ENCODE measurements at places on chromosomes 1 and 21.
A peak's percentile ranks its signal among the peaks of the same experiment; 100 is the strongest.

- DNase-seq, result no peak
These were observed 93.9 kb downstream of the NID1 start for GRCh38 chr1:235971020-235971419.

GRCh38 chr1:22285549-22286396 is 142.9 kb upstream of the WNT4 start:
- DNase-seq, result no peak

- DNase-seq, result no peak
These were observed 144.6 kb downstream of the LRIG2 start for GRCh38 chr1:113217447-113218208.

GRCh38 chr1:237471956-237472355 is 418.8 kb downstream of the ZP4 start:
- no peak for DNase-seq

- DNase-seq, result peak; percentile 43
These were observed 34.9 kb downstream of the CENPF start for GRCh38 chr1:214637722-214638458.

GRCh38 chr21:33123374-33124123 is 53.6 kb downstream of the OLIG1 start:
- DNase-seq, result no peak

- no peak for DNase-seq
These were observed 123.3 kb downstream of the HMCN1 start for GRCh38 chr1:185857442-185857841.

GRCh38 chr1:214280386-214281020 is 456 bp upstream of the SMYD2 start:
- peak; percentile 31 for DNase-seq

DNA sequence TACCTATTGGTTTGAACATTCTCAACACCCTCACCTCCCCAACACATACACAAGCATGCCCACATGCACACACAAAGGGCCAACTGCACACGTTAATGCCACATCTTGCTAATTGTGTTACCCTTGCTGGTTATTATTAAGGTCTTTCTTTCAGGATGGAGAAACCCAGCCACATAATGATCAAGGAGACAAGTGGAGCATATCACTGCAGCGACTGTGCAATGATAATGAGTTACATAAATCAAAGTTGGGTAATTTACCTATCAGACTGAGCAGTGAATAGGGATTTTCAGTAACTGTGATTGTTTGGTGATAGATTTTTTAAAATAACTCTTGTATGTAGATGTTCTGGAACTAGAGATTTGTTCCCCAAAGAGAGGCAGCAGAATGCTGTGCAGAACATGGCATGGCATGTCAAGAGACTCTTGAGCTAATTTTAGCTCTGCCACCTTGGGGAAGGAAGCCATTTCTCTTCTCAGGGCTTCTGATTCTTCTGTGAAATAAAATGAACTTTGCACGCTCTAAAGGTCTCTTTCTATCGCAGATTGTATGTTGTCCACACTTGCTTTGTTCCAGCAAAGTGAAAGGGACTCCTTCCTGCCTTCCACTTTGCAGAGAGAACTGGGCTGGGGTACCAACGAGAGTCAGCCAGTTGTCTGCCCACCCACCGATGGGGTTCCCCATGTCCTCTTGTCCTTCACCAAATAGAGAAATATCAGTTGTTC is 126.0 kb upstream of the CAMK1G start:
- no peak for DNase-seq

DNA sequence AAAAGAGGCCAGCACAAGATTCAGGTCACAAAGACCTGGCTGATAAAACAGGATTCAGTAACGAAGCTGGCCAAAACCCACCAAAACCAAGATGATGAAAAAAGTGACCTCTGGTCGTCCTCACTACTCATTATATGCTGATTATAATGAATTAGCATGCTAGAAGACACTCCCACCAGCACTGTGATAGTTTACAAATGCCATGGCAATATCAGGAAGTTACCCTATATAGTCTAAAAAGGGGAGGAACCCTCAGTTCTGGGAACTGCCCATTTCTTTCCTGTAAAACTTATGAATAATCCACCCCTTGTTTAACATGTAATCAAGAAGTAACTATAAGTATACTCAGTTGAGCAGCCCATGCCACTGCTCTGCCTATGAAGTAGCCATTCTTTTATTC is 26.0 kb upstream of the FMO2 start:
- DNase-seq, result no peak

DNA sequence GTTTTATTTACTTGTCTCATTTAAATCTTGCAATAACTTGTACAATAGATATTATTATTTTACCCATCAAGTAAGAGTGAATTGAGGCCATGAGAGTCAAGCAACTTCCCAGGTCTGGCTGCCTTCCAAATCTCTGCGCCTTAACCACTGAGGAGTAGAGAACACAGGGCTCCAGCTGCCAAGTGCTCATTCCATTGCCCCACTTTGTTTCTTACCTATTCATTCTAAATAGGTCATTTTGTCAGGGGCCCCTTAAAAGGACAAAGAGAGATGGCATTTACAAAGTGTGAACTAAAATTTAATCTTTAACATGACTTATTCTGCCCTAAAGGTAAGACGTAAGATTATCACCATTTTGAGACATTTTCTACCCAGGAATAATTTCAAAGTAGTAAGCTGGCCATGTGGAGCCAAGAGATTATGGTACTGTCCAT is 3.5 kb downstream of the PPP1R15B start:
- DNase-seq, result peak; percentile 85

DNA sequence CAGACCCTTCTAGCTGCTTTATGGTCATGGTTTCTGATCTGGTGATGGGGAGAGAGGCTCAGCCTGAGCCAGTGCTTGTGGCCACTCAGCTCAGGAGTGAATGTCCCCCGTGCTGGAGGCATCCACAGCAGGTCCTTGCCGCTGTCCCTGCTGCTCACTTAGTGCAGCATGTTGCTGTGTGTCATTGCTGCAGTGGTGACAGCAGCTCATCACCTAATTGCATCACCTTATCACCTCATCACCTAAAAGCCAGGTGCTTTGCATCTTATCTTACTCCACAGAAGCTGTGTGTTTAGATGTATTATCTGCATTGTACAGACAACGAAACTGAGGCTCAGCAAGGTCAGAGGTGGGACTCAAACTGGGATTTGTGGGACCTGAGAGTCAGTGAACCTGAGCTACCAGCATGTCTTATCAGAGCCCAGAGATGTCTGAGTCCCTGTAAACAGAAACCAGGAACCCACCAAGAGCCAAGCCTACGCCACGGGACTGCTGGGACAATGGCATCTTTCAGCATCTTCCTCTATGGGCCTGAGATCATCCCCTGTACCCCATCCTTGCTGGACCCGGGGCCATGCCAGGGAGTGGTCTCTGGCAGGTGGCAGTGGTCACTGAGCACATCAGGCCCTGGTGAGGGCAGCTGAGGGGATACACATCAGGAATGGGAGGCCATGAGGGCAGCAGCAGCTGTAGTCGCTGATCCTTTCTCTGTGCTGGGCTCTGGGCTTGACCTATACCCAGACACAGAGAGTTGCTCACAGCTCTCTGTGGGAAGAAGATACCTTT is 6.5 kb downstream of the PODN start:
- DNase-seq, result no peak

DNA sequence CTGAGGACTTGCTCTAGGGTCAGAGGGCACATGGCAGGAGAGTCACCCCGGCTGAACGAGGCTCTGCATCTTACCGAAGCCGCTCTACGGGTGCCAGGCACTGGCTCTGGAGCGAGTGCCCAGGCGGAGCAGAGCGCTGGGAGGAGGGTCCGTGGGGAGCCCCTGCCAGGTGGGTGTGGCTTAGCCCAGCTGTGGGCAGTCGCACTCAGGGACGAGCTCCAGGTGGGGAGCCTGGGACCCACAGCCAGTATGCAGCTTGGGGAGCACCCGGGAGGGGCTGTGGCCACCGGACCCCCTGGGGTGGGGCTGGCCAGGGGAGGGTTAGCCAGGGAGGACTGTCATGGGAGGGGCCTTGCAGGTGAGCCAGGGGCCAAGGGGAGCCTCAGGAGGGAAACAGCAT is 3.8 kb downstream of the AGRN start:
- DNase-seq, result no peak

DNA sequence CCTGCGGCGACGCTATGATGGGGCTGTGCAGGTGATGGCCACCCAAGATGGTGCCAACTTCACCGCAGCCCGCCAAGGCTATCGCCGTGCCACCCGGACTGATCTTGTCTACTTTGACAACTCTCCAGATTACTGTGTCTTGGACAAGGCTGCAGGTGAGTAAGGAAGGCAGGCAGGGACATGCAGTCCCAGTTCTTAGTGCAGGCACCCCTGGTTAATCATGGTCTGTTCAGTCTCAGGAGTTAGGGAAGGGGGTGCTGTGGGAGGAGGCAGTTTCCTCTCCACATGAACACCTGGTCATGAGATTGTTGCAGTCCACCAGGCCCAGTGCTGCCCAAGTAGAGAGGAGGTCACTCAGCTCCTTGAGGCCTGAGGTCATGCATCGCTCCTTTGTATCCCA is 8.5 kb downstream of the WNT2B start:
- no peak for DNase-seq

DNA sequence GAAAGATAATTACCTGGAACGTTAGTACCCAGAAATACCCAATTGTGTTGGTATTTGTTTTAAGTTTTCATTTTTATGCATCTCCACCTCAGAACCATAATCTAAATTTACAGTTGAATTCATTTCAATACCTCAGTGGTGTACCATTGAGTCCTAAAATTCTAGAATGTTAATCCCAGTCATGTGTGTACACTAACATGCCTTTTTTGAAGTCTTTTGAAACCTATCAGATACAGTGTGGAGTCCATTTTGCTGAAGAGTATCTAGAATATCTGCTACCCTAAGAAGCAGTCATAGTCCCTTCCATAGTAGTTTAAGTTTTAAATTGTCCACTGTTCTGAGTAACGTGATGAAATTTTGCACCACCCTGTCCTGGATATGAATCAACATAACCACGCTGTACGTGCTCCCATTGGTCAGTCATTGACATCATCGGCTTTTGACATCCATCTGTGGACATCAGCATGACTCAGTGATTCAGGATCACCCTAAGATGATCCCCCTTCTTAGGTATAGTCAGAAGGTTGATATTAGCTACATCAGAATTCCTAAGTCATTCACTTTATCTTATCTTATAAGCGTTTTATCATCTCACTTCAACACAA is 7.5 kb upstream of the ASH1L start:
- no peak for DNase-seq

- DNase-seq, result no peak
These were observed 9.4 kb upstream of the OR2M2 start for GRCh38 chr1:248165186-248165585.

DNA sequence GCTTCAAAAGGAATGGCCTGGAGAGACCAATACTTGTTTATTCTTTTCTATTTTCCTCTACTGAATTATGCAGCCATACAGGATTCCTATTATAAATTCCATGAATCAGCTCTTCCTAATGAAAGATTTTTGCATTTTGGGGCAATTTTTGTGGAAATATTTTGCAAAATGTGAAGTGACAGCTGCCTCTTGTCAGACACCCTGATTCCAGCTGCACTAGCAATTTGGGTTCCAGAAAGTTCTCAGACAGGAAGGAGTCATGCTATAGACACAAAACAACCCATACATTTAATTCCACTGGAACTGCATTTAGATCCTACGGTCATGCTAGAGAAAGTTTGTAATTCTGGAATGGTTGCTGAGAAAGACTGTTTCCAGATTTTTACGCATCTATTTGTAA is 119.5 kb downstream of the XCL2 start:
- no peak for DNase-seq

DNA sequence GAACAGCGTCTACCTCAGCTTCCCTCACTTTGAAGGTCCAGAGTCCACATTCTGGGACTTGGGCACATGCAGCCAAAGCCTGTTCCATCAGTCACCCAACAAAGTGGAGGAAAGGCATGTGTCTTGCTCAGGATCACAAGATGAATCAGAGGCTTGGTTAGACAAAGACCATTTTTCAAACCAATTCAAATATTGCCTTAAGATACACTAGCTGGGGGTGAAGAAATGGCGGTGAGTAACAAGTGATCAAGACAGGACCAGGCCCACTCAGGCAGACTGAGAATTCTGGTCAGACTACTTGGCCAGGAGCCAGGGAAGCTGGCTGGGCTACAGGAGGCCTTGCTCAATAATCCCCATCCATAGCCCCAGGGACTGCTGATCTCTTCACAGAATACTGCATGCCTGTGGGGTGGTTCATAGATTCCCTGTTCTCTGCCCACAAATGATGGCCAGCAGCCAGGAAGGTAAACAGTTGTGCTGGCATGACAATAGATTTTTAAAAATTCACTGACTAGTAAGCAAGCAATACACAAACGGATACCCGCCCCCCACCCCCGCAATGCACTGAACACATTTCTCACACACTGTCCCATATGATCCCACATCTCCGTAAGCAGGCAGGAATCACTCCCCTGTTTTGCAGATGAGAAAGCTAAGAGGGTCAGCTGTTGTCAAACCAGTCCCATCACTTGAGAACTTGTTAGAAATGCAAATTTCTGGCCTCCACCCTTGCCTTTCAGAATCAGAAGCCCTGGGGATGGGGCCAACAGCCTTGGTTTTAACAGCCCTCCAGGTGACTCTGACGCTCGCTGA is 27.2 kb downstream of the ERI3 start:
- peak; percentile 28 for DNase-seq

DNA sequence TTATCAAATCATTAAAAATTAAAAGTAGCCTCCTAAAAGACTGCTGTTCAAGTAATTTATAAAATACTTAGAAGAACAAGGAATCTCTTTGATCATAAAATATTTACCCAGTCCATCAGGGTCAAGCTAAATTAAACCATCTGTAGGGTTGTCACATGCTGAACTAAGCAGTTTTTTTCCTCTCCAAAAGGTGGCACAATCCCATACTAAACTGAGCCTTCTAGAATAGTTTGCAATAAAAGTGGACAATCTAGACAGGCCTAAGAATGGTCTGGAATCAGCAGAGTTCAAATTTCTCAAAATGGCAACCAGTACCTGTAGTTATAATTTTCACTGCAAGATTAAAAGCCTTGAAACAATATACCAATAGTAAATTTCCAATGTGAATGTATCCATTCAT is 194.8 kb downstream of the EIF4G3 start:
- peak; percentile 31 for DNase-seq

GRCh38 chr1:70871790-70872189 is 175.8 kb downstream of the PTGER3 start:
- no peak for DNase-seq

GRCh38 chr1:221164029-221164428 is 284.8 kb downstream of the HLX start:
- DNase-seq, result no peak

DNA sequence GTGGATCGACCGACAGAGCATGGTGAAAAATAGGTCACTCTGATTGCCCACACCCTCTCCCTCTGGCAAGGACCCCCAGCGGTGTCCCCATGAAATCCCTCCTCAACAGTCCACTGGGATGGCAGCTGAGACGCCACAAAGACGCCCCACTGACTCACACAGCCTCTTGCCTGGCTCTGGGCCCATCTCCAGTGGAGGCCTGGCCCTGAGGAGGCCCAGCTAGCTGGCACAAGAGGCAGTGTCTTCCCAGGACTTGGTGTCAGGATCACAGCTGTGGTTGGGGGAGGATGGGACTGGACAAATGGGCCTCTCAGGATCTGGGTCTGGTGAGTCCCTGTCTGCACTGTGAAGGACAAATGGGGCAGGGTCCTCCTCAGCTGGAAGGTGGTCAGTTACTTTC is 4.6 kb downstream of the ALX3 start:
- no peak for DNase-seq

GRCh38 chr21:42315296-42315891 is at the start of gene TFF3:
Gene TFF3, minus strand, starts transcription at chr21:42315409. Its CDS starts 35 bp downstream, at chr21:42315374.
- DNase-seq, result no peak
